Activated naive CD4-positive, alpha-beta T cell treated with anti-CD3 and anti-CD28 coated beads for 36 hours (primary cell): ENCODE measurements at places on chromosomes 4 and X. TPM values are rescaled to one million over a fixed set of nuclear protein-coding genes. Genes with fewer than 3 reads are reported as not detected.
A peak's percentile ranks its signal among the peaks of the same experiment; 100 is the strongest.

- peaks cover 6% of the 10 kb centered on the region for H3K27me3 ChIP-seq
- no peaks in the 10 kb centered on the region for H3K36me3 ChIP-seq
- no peaks in the 10 kb centered on the region for H3K4me1 ChIP-seq
These were observed 56.6 kb downstream of the SPATA18 start for GRCh38 chr4:52107745-52108144.

GRCh38 chr4:64539234-64539849 lies 130.1 kb upstream of the TECRL start:
- DNase-seq, result peak; percentile 62
- no peak overlapping the region for H3K4me3 ChIP-seq
- H3K27ac ChIP-seq, result no peak overlapping the region
- H3K27me3 ChIP-seq, result no peaks in the 10 kb centered on the region
- H3K36me3 ChIP-seq, result no peaks in the 10 kb centered on the region

- H3K4me3 ChIP-seq, result no peak overlapping the region
- H3K4me1 ChIP-seq, result no peaks in the 10 kb centered on the region
These were observed 171.8 kb upstream of the FAM9B start for GRCh38 chrX:9205599-9206223.

GRCh38 chr4:153181700-153182099 lies 22.5 kb upstream of the TRIM2 start:
- no peaks in the 10 kb centered on the region for H3K4me1 ChIP-seq
- no peak overlapping the region for H3K4me3 ChIP-seq
- no peak overlapping the region for H3K27ac ChIP-seq

GRCh38 chrX:9561199-9561598 lies 96.3 kb downstream of the TBL1X start:
- H3K36me3 ChIP-seq, result peaks cover 4% of the 10 kb centered on the region
- peaks cover 37% of the 10 kb centered on the region for H3K4me1 ChIP-seq
- DNase-seq, result no peak

DNA sequence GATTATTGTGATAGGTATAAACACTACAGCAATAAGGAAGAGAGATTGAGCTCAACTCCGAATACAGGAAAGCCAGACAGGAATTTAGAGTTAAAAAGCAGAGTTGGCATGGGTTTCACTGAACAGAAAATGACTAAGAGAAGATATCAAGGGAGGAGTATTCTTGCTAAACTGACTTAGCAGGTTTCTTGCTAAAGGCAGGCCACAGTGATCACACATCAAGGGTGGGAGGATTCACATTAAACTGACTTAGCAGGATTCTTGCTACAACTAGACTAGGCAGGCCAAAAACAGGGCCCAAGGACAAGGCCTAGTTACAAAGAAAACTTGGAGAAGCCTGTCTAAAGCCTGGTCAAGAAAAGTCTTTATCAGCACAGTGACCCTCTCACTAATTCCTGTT lies 195.1 kb downstream of the MAGEB5 start:
- no peak overlapping the region for H3K4me3 ChIP-seq
- no peaks in the 10 kb centered on the region for H3K27me3 ChIP-seq
- no peak for DNase-seq
- no peak overlapping the region for H3K27ac ChIP-seq

DNA sequence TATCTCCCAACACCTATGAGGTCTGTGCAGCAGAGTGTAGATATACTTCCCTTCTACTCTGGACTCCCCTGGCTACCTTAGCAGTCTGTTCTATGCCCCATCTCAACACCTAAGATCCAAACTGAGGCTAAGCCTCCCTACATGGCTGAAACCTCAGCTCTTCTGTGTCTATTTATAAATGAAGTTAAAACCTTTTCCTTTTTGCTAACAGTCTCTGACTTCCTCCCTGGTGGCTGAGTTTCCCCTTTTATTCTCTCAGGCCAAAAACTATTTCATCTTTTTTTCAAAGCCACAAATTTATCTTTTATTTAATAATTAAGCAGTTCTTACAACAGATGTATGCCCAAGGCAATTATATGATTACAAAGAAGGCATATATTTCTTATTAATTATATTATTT lies 111.8 kb upstream of the STIM2 start:
- no peak overlapping the region for H3K27ac ChIP-seq
- H3K4me1 ChIP-seq, result peaks cover 7% of the 10 kb centered on the region
- no peak overlapping the region for H3K4me3 ChIP-seq
- no peak for DNase-seq
- H3K27me3 ChIP-seq, result no peaks in the 10 kb centered on the region

DNA sequence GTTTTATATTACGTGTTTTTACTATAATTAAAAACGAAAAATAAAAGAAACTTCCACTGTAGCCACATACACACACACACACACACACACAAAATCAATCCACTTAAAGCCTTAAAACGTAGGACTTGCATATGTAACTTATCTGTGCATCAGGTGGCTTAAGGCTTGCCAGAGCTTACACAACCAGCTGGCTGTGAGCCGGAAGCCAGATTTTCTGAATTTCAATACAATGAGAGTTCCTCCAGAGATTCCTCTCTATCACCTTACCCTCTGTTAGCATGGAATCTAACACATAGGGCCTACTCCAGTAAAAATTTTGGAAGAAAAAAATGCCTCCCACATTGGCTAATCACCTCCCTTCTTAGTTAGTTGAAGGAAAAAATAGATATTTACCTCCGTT lies 27.9 kb upstream of the SLITRK4 start:
- DNase-seq, result no peak
- no peak overlapping the region for H3K27ac ChIP-seq
- H3K4me3 ChIP-seq, result no peak overlapping the region
- no peaks in the 10 kb centered on the region for H3K27me3 ChIP-seq

DNA sequence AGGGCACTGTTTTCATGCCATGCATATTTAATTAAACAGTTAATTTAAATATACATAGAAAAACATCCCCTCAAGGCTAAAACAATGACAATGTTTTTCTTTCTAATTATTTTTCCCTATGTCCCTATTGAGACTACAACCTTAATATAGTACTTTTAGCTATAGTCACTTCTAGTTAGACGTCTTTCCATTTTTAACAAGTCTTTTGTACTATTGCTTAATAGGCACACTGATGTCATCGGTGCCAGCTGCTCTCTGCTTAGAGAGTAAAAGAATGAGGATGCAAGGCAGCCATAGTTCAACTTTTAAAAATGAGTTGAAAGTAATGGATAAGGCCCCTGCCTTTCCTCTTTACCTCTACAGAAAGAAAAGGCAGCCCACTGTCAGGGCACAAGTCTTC lies 191.1 kb downstream of the KCTD8 start:
- no peaks in the 10 kb centered on the region for H3K27me3 ChIP-seq
- no peak overlapping the region for H3K27ac ChIP-seq
- no peaks in the 10 kb centered on the region for H3K36me3 ChIP-seq
- no peak for DNase-seq
- no peak overlapping the region for H3K4me3 ChIP-seq

- H3K27ac ChIP-seq, result no peak overlapping the region
- H3K36me3 ChIP-seq, result no peaks in the 10 kb centered on the region
- H3K4me3 ChIP-seq, result peak overlapping the region; percentile 25
- peak; percentile 41 for DNase-seq
These were observed 55.5 kb upstream of the FBXW7 start for GRCh38 chr4:152591396-152591795.

- H3K27ac ChIP-seq, result peak overlapping the region; percentile 13
- no peaks in the 10 kb centered on the region for H3K36me3 ChIP-seq
- H3K4me1 ChIP-seq, result peaks cover 42% of the 10 kb centered on the region
- H3K4me3 ChIP-seq, result no peak overlapping the region
- H3K27me3 ChIP-seq, result no peaks in the 10 kb centered on the region
- peak; percentile 8 for DNase-seq
These were observed 62.2 kb downstream of the ANXA3 start for GRCh38 chr4:78613522-78614321.

DNA sequence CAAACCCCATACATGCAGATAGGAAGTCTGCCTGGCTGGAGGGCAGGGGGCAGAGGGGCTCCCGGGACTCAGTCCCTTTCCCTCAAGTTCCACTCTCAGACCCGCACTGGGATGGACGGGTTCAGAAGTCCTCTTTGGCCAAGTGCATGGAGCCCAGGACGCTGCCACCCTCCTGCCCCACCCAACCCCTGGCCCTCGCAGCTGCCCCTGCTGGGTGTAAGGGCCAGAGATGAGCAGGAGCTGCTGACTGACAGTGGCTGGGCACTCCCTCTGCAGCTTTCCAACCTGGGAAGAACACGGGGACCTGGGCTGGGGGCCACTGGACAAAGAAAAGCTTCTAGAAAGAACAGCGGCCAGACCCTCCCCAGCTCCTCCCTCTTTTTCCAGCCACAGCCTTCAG lies 3.4 kb downstream of the L1CAM start:
- no peaks in the 10 kb centered on the region for H3K36me3 ChIP-seq
- H3K4me3 ChIP-seq, result no peak overlapping the region
- DNase-seq, result no peak
- peaks cover 8% of the 10 kb centered on the region for H3K27me3 ChIP-seq
- peaks cover 17% of the 10 kb centered on the region for H3K4me1 ChIP-seq

DNA sequence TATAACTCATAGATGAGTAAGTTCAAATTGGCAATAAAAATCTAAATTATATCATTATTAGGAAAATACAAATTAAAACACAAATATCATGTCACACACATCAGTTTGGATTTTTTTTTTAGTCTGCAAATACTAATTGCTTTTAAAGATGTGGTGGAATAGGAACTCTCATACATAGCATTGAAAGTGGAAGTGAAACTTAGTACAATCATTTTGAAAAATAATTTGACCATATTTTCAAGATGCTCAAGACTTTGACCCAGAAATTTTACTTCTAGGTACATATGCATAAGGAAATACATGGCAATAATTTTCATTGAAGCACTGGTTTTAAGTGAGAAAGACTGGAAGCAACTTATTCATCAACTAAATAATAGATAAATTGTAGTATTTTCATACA lies 147.5 kb upstream of the SMIM31 start:
- no peak for DNase-seq
- no peaks in the 10 kb centered on the region for H3K4me1 ChIP-seq
- no peaks in the 10 kb centered on the region for H3K27me3 ChIP-seq
- no peak overlapping the region for H3K4me3 ChIP-seq
- H3K36me3 ChIP-seq, result no peaks in the 10 kb centered on the region

GRCh38 chr4:106541253-106541652 lies 172.7 kb upstream of the GIMD1 start:
- H3K27ac ChIP-seq, result no peak overlapping the region
- H3K4me3 ChIP-seq, result no peak overlapping the region
- H3K36me3 ChIP-seq, result no peaks in the 10 kb centered on the region

- H3K4me1 ChIP-seq, result peaks cover 11% of the 10 kb centered on the region
- H3K4me3 ChIP-seq, result no peak overlapping the region
- H3K36me3 ChIP-seq, result peaks cover 18% of the 10 kb centered on the region
- no peak for DNase-seq
- peaks cover 15% of the 10 kb centered on the region for H3K27me3 ChIP-seq
These were observed 2.1 kb downstream of the TIGD2 start for GRCh38 chr4:89113415-89113814.

- no peak for DNase-seq
- no peak overlapping the region for H3K27ac ChIP-seq
- no peaks in the 10 kb centered on the region for H3K36me3 ChIP-seq
- H3K27me3 ChIP-seq, result no peaks in the 10 kb centered on the region
- H3K4me1 ChIP-seq, result peaks cover 19% of the 10 kb centered on the region
These were observed 1.4 kb downstream of the TCEAL1 start for GRCh38 chrX:103630171-103630511.

DNA sequence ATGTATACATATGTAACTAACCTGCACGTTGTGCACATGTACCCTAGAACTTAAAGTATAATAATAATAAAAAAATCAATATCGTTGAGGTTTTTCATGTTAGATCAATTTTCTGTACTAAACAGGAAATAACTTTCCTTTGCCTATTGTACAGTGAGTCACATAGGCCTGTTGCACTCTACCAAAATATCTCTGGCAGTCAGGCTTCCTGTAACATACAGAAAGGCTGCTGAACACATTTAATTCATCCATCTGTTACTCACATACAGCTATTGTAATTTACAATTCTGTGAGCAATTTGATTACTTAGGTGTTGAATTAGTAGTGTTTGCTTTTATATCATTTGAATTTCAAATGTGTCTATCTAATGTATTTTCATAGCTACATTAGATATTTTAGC lies 427.8 kb downstream of the TMA16 start:
- no peak for DNase-seq
- no peak overlapping the region for H3K4me3 ChIP-seq
- H3K36me3 ChIP-seq, result no peaks in the 10 kb centered on the region

DNA sequence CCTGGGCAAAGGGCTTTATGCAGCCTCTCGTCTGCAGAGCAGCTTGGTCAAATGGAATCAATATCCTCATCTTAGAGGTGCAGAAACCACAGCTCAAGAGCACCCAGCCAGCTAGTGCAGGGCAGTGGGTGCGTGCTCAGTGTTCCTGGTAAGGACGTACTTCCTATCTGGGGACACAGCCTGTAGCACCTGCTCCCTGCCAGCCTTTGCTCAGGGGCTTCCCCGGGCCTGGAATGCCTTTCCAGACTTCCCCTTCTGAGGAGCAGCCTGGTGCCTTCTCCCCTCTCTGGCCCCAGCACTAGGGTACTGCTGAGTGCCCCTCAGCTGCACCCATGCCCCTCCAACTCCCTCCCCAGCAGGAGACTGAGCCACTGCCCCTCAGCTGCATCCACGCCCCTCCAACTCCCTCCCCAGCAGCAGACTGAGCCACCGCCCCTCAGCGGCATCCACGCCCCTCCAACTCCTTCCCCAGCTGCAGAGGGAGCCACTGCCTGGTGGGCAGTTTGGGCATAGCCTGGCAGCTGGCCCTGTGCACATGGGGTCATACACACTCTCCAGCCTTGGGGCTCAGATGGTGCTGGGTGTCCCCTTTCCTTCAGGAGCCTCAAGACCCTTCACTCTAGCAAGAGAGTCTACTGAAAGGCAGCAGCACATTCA lies 42.2 kb upstream of the AFAP1 start:
- H3K27ac ChIP-seq, result no peak overlapping the region
- H3K27me3 ChIP-seq, result peaks cover 5% of the 10 kb centered on the region
- no peak overlapping the region for H3K4me3 ChIP-seq
- peaks cover 7% of the 10 kb centered on the region for H3K4me1 ChIP-seq
- no peaks in the 10 kb centered on the region for H3K36me3 ChIP-seq

DNA sequence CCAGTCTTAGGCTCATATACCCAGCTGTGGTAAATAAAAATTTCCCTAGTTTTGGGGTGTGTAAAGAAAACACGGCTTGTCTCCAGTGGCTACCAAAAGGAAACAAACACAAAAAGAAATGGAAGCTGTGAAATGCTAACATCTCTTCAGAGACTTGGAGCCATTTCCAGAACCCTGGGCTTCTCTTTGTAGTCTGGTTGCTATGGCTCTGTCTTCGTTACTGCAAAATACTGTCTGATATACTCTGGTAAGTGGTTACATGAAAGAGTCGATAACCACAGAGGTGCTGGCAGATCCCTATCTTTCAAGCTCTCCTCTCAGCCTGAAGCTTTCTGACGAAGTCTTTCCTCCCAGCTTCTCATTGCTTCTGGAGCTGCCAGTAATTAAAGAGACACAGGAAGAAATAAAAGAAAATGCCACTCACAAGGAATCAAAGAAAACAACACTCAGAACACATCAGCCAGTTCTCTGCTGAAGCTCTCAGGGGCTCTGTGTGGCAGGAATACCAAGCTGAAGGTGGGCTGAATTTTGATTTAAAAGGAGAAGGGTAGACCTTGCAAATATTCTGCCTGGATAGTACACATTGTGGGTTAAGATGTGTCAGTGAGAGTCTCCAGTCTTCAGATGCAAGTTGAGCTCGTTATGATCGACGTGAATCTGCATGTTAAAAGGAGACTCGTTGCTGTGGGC lies 107.6 kb upstream of the FAM9C start:
- H3K36me3 ChIP-seq, result no peaks in the 10 kb centered on the region
- DNase-seq, result peak; percentile 10
- H3K27ac ChIP-seq, result no peak overlapping the region
- peak overlapping the region; percentile 1 for H3K4me3 ChIP-seq
- H3K4me1 ChIP-seq, result peaks cover 8% of the 10 kb centered on the region

DNAAF6 gene
- total RNA-seq, result not detected

NCAPG gene
- total RNA-seq, result 70.2 TPM

ERAS gene
- not detected for total RNA-seq

CCDC149 gene
- not detected for total RNA-seq

PNMA6A gene
- 0.95 TPM for total RNA-seq

CCKAR gene
- not detected for total RNA-seq

PAGE1 gene
- not detected for total RNA-seq

IRS4 gene
- total RNA-seq, result not detected

ASB12 gene
- total RNA-seq, result not detected
